ENCODE measurements at places on chromosomes 7 and 10.

GRCh38 chr10:103199488-103199887 lies 6.4 kb upstream of the NT5C2 start:
- DNase-seq, result no peak

GRCh38 chr10:29610876-29611647 lies 23.7 kb downstream of the SVIL start:
- no peak for DNase-seq

DNA sequence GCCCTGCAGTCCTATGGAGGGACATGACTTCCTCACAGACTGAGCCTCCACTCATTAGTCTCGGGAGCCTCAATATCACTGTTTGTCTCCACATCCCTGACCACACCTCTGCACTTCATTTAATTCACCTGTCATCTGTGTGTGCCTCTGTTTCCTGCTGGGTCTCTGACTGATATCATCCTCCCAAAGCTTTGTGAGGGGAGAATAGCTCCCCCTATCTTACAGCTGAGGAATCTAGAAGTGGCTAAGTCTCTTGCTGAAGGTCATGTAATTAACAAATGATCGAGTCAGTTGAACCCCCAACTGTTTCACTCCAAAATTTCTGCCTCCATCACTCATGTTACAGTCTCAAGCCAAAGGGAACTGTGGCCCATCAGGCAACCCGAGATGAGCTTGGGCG lies 5.5 kb upstream of the CPXM2 start:
- DNase-seq, result no peak

DNA sequence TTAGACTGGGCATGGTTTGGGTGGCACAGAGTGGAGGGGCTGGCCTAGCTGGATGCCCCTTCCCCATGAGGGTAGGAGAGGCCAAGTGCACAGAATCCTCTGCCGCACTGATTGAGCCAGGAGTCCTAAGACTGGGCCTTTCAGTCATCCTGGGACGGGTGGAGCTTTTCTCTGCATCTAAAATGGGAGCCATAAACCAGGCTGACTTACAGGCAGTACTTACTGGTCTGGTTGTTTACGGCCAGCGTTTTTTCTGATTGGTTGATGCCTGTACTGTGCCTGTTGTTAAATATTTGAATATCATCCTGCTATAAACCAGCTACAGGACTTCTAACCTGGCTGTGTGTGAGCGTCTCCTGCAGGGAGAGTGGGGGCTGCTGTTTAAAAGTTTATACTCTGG lies 107.8 kb downstream of the CDH23 start:
- no peak for DNase-seq

GRCh38 chr7:73451780-73452398 lies 18.3 kb downstream of the FZD9 start:
- DNase-seq, result no peak

GRCh38 chr10:61869774-61870525 lies 31.5 kb upstream of the ARID5B start:
- DNase-seq, result no peak

DNA sequence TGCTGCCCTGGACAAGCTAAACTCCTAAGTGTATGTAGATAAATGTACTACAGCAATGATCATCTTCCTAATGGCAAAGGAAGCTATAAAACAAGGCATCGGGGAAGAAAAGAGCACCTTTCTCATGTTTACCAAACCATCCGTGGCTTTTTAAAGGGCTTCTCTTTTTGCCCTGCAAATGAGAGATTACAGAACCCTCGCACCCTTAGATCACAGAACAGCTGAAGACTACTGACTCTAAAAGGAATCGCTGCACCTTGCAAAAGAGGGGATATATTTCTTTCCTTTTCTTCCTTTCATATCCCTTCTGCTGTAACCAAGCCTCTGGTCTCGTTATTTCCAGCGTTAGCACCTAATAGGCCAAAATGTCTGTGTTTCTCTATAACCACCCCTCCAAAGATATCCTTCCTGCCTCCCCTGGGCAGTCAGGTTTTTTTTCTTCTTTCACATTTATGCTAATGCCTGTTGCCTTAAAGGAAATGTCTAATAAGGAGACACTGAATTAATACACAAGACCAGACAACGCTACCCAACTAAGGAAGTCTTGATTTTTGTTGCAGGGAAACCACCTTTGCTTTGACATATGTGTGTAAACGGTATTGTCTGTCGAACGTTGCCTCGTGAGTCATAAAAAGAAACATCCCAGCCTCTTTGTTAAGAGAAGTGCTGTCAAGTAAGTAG lies 10.5 kb downstream of the ST8SIA6 start:
- no peak for DNase-seq

- no peak for DNase-seq
Measured at GRCh38 chr7:156661637-156662036, 21.1 kb downstream of the RNF32 start.

- no peak for DNase-seq
Measured at GRCh38 chr7:131057015-131057793, 270.5 kb upstream of the MKLN1 start.

DNA sequence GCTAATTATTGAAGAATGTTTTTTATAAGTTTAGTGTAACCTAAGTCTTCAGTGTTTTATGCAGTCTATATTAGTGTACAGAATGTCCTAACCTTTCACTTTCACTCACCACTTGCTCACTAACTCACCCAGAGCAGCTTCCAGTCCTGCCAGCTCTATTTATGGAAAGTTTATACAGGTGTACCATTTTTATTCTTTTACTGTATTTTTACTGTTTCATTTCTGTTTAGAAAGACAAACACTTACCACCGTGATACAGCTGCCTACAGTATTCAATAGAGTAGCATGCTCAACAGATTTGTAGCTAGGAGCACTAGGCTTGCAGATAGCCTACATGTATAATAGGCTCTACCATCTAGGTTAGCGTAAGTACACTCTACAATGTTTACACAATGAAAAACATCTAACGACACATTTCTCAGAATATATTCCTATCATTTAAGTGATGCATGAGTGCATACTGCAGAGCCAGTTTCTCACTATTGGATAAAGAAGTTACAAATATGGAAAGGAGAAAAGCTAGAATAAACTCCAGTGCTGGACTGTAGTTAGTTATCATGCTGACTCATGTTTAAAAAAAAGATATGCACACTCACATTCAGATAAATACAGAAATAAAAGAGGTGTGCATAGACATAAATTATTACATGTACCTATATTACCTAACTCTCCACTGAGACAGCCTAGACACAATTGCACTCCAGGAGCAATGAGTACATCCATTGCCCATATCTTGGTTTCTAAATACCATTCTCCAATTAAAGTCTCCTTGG lies 30.4 kb downstream of the STEAP1B start:
- no peak for DNase-seq

DNA sequence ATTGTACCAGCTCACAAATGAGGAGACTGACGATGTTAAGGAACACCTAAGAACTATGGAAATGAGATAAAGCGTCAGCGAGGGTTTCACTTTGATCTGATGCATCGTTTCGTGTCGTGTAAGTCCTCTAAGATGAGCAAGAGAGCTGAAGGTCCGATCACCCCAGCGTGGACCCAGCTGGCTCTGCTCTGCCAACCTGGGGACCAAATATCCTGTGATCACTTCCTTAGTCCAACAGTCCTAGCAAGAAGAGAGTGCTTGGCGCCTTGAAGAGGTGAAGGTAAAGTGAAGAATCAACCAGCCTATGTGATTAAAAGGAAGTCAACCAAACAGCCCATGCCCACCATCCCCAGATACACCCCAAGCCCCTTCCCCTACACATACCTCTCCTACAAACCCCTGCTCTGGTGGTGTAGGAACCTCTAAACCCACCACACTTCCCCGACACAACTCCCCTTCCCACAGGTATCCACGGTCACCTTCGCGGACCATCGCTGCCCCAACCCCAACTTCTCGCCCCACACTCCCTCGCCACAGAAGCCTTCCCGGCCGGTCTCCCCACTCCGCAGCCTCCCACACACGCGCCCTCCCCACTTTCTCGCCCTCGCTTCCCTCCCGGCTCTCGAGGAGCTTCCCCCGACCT lies 722 bp downstream of the UPF2 start:
- DNase-seq, result no peak

DNA sequence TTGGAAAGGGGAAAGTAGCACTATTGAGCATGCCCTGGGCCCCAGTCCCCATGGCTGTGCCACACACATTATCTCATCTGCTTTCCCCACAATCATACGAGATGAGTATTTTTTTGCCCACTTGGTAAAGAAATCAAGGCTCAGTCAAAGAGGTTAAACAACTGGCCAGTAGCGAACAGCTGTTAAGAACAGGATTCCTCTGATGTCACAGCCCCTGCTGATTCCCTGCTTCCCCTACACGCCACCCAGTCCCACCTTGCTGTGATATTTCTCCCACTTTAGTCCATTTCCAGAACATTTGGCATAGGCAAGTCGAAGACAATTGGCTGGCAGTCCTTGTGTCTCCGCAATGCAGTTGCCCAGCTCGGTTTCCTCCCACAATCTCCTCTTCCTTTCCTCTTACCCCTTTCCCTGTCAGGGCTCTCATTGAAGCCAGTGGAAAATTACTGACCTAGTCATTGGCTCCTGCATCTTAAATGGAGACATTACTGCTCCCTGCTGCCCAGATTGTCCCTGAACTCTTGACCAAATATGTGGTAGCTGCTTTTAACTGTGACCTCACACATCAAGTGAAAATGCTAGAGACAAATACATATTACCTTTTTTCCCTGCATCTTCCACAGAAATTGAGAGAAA lies 56.5 kb upstream of the EEPD1 start:
- no peak for DNase-seq

DNA sequence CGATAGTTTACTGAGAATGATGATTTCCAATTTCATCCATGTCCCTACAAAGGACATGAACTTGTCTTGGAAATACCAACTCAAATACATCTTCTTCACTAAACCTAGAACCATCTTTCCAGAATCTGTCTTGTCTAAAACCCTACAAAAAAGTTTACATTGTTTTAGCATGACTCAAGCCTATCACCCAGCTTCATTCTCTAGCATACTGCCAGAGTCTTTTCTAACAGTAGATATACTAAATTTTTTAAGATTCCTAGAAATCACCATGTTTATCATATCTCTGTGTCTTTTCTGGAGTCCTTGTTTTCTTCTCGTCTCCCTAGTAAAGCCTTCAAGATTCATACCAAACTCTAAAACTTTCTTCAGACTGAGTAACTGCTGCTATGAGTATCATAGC lies 129.7 kb downstream of the SEMA3E start:
- DNase-seq, result no peak

DNA sequence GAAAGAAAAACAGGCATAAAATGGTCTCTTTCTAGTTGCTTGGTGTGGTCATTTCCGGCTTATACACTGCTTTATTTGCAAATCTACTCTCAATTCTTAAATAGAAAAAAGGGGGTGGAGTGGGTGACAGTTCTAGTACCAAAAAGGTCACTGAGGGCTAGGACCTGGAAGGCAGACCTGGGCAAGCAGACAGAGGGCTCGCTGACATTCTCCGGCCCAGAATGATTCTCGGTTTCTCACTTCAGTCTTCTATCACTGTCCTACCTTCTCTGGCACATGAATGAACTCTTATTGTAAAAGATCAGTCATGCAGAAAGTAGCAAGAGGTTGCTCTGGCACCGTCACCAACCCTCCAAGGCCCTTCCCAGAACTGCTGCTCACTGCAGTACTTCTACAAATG lies 54.0 kb downstream of the MALSU1 start:
- DNase-seq, result no peak

DNA sequence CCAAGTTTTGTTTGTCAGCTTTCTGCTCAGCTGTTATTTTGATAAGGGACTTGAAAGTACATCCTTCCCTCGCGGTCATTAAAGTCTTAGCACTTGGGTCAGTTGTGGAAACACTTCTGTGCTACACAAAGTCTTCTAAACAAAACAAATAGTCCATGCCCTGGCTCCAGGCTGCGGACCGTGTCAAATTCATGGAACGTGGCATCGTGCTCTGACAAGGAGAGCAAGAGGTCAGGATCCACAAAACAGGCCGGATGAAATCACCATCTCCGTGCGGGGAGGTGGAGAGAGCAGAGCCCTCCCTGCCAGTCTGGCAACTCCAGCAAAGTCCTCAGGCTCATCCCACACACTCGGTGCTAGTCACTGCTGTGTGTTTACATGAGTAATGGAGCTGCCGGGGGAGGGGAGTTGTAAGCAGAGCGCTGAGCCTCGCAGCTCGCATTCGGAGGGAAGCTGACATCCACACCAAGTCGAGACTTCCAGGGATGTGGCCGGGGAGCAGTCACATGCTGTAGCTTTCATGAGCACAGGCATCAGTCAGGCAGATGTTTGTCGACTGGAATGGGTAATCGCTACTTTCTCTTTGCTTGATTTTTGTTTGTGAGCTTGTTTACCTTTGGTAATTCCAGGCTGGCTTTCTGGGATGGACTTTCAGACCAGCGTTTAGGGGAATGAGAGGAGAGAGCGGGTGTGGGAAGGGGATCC lies 147.6 kb downstream of the ARID5B start:
- peak; percentile 21 for DNase-seq

DNA sequence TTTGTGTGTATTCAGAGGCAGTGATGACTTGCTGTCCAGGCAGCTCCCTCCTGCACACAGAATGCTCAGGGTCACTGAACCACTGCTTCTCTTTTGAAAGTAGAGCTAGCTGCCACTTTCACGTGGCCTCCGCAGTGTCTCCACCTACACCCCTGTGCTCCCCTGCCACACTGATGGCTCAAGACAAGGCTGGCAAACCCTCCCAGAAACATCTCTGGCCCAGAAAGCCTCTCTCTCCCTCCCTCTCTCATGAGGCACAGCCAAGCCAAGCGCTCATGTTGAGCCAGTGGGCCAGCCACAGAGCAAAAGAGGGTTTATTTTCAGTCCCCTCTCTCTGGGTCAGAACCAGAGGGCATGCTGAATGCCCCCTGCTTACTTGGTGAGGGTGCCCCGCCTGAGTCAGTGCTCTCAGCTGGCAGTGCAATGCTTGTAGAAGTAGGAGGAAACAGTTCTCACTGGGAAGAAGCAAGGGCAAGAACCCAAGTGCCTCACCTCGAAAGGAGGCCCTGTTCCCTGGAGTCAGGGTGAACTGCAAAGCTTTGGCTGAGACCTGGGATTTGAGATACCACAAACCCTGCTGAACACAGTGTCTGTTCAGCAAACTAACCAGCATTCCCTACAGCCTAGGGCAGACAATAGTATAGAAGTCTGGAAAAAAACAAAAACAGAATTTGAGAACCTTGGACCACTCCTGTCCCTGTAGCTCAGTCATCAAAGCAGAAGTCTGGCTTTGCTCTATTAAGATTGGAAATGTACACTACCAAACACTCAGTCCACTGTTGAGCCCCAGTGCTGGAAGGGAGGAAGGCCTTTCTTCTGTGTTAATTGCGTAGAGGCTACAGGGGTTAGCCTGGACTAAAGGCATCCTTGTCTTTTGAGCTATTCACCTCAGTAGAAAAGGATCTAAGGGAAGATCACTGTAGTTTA lies 15.8 kb downstream of the SCD start:
- no peak for DNase-seq

DNA sequence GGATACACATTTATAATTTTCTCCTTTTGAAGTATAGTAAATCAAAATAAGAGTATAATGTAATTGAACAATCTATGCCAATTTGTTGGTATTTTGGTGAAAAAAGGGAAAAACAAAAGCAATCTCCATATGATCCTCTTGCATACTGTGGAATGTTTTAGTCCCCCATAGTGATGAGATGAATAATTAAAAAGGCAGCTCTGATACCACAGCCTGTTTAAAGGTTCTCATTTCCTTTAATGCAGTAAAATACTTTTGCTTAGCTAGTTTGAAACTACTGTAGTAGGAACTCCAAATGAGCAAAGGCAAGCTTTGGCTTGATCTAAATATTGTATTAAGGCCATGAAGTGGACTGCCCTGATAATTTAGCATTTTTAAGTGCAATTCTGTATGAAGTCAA lies 77.6 kb downstream of the VTI1A start:
- DNase-seq, result no peak

Measured in stimulated activated CD8-positive, alpha-beta memory T cell treated with anti-CD3 and anti-CD28 coated beads, Interleukin-15, amount 100 ng/mL, for 4 hours (primary cell).